ENCODE measurements at places on chromosomes 12 and 14.

DNA sequence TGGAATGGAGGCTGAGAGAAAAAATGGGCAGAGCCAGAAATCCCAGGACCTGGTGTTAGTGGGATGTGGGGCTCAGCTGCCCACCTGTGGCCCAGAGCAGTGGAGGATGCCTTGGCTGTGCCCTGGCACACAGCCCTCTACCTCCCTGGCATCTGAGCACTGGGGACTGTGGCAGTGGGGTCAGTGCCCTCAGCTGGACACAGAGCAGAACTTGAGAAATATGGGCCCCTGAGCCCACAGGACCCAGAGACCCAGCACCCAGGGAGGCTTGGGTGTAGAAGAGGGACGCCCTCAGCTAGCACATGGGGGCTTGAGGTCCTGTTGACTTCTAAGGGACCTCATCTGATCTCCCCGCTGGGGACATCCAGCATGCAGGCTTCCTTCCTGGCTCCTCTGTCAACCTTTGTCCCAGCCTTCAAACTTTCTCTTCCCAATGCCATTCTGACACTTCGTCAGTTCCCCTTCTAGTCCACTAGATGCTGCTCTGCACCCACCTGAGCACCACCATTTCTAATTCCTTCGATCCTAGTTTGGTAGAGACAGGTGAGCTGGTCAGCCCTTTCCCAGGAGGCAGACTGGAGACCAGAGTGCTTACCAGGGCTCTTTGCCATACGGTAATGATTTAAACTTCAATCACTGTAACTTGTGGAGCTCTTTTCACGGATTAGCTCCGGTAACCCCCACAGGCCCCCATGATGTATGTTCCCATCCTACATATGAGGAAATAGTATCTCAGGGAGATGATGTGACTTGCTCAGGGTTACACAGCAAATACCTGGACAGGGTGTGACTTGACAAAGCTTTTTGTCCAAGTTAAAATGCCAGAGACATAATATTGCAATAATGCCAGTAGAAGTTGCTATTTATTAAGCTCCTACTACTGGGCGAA lies 143.7 kb downstream of the ASCL4 start:
- peak; percentile 57 for DNase-seq

- no peak for DNase-seq
Observed at GRCh38 chr14:70631948-70632347, 9.8 kb upstream of the TTC9 start.

- DNase-seq = no peak
Observed at GRCh38 chr12:46126050-46126727, 135.8 kb upstream of the SCAF11 start.

DNA sequence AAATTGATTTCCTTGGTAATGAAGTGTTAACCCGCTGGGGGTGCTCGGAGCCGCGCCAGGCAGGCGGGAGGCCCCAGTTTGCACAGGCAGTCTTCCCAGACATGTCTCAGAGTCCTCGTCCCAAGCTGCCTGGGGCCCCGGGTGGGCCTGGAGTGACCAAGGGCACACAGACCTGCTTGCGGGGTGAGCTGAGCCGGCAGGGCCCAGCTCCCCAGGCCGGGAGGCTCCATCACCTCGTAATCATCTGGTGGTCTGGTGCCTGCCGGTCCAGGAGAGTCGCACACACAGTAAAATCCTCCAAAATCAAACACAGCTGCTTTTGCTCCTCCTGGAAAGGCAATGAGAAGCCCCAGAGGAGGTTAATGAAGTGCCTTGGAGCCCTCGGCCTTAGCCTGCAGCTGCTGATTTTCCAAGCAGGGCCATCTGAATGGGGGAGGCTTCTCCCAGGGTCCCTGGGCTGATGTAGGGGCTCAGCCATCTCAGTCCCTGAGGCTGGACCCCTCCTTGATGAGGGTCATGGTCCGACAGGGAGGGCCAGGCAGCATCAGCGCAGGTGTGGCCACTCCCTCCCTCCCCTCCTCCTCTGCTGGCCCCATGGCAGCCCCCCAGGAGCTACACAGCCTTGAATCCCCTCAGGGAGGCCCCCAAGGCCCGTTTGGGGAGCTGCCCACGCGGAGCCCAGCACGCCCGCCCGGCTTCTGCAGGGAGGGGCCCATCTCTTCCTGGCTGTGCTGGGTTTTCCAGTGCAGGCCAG lies 39.4 kb upstream of the FBRSL1 start:
- no peak for DNase-seq

DNA sequence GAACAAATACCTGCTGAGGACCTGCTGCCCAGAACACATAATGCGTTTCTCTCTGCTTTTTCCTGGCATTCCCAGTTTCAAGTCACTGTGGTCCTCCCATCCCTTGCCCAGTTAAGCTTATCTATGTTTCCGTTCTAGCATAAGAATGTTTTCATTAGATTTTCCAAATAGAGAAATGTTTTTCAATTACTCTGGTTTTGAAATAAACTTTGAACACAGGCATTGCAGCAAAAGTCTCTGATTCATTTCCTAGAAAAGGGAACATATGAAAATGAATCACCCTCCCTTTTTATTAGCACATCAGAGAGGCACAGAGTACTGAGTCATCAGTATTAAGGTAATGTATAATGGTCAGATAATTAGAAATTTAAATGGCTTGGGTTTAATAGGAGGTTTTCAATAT lies 201.1 kb upstream of the TMEM260 start:
- DNase-seq = no peak

DNA sequence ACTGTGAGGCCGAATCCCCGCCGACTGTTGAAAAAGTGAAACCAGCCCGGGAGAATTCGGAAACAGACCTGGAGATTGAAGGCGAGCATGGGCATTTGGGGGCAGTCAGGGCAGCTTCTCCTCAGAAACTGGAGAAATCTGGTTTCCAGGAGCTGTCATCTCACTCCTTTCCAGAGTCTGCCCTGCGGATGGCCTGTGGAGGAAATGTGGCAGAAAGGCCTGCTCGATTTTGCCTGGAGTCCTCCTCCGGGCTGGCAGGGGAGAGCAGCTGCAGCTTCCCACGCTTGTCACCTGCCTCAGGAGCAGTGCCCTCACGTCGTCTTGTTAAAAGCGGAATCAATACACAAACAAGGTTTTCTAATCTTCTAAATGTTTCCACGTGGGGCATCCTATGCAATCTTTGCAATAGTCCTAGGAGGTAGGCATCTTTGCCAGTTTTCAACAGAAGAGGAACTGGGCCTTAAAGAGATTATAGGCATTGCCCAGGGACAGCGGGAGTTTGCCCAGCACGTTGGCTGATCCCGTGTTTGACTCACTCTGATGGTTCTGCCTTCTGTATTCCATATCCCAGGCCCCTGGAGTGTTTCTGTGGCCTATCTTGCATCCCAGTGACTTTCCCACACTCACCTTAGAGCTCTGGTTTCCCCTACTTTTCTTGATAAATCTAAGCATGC lies 2.3 kb downstream of the LRRC74A start:
- DNase-seq = no peak

- no peak for DNase-seq
Observed at GRCh38 chr12:64864319-64864718, 39.9 kb downstream of the TBC1D30 start.

GRCh38 chr12:72622556-72622955 lies 350.4 kb downstream of the TRHDE start:
- DNase-seq = no peak
